ENCODE measurements at places on chromosomes 1 and 21. TPM values are rescaled to one million over a fixed set of nuclear protein-coding genes. Genes with fewer than 3 reads are reported as not detected.

The ROR1 gene
- total RNA-seq = 2.9 TPM

The CFHR4 gene
- not detected for total RNA-seq

The ATP1A4 gene
- total RNA-seq = not detected

The RBM11 gene
- not detected for total RNA-seq

The SYPL2 gene
- total RNA-seq = 0.05 TPM

The PACC1 gene
- total RNA-seq = 13.9 TPM

The RGS4 gene
- total RNA-seq = 167 TPM

The VHLL gene
- not detected for total RNA-seq

The SFN gene
- total RNA-seq = 7.0 TPM

The TTC24 gene
- not detected for total RNA-seq

The LCE2C gene
- total RNA-seq = not detected

The PLD5 gene
- total RNA-seq = 0.33 TPM

The MAP3K7CL gene
- total RNA-seq = 5.6 TPM

The C1orf94 gene
- 0.37 TPM for total RNA-seq

The COL9A2 gene
- total RNA-seq = 0.43 TPM

The FOXD2 gene
- total RNA-seq = 1.1 TPM

The INTS7 gene
- total RNA-seq = 31.0 TPM

The RNF186 gene
- not detected for total RNA-seq

The FGR gene
- total RNA-seq = not detected

The TSPEAR gene
- total RNA-seq = not detected

The TESK2 gene
- total RNA-seq = 0.71 TPM

The KRTAP12-2 gene
- total RNA-seq = not detected

The FCAMR gene
- not detected for total RNA-seq

The RAP1GAP gene
- 0.19 TPM for total RNA-seq

The NR1I3 gene
- not detected for total RNA-seq

The CFHR1 gene
- total RNA-seq = not detected

The TENT5C gene
- 1.7 TPM for total RNA-seq

The PPIAL4G gene
- not detected for total RNA-seq

The GPR37L1 gene
- not detected for total RNA-seq

The LINGO4 gene
- not detected for total RNA-seq

The OLIG2 gene
- not detected for total RNA-seq

The CACNA1S gene
- not detected for total RNA-seq
